ENCODE measurements at places on chromosomes 5 and 9.

DNA sequence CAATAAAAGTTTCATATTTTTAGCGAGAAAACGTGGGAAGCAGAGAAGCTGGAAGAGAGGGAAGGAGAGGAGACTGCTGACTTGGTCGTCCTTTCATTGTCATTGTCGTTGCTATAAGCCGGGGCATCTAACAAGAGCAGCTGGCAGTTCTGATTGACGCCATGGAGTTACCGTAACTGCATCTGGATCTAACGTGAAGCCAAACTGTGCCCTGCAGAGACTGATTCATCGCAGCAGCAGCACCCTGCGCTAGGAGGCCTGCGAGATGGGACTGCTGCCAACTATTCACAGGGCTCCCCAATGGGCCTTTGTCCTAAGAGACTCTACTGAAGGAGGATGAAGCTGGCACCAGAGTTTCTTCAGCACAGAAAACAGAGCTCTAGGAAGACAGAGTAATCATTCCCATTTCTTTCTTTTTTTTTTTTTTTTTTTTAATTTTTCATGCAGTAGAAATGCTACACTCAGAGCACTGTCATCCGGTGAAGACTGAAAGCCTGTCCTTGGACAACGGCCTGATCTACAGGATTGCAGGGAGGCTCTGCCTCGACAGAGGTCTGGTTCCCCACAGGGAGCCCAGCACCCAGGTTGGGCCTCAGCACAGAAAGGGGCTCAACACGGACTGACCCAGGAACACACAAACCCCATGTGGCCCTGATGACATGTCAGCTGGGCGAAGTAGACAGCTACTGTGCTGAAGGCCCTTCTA lies 47.8 kb downstream of the RETREG1 start:
- DNase-seq, result no peak

GRCh38 chr5:103216137-103216536 lies 42.4 kb upstream of the MACIR start:
- DNase-seq, result no peak

- no peak for DNase-seq
These were observed 2.5 kb downstream of the IL7R start for GRCh38 chr5:35859101-35859661.

- DNase-seq, result no peak
These were observed 43.4 kb upstream of the N4BP3 start for GRCh38 chr5:178069909-178070308.

GRCh38 chr9:113930390-113930783 lies 54.3 kb downstream of the ZNF618 start:
- no peak for DNase-seq

GRCh38 chr9:33155393-33155792 lies 11.7 kb downstream of the B4GALT1 start:
- DNase-seq, result no peak

DNA sequence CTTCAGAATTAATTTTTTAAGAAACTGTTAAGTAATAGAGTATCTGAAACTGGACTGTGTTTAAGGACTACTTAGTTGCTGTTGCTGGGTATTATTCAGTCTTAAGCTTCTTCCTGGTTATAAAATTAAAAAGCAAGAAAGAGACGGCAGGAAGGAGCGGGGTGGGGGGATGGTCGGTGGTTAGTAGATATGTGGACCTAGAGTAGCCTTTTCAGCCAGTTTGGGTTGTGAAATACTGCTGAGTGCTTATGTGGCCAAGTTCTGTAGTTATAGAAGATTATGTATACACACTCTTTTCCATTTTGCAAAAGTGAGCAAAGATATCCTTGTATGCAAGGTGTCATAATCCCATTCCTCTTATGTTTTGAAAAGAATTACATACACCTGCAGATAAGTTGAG lies 28.5 kb downstream of the TRIO start:
- DNase-seq, result no peak
